Epithelial cell of proximal tubule (primary cell): ENCODE measurements at places on chromosomes 5 and 9.
A peak's percentile ranks its signal among the peaks of the same experiment; 100 is the strongest.

DNA sequence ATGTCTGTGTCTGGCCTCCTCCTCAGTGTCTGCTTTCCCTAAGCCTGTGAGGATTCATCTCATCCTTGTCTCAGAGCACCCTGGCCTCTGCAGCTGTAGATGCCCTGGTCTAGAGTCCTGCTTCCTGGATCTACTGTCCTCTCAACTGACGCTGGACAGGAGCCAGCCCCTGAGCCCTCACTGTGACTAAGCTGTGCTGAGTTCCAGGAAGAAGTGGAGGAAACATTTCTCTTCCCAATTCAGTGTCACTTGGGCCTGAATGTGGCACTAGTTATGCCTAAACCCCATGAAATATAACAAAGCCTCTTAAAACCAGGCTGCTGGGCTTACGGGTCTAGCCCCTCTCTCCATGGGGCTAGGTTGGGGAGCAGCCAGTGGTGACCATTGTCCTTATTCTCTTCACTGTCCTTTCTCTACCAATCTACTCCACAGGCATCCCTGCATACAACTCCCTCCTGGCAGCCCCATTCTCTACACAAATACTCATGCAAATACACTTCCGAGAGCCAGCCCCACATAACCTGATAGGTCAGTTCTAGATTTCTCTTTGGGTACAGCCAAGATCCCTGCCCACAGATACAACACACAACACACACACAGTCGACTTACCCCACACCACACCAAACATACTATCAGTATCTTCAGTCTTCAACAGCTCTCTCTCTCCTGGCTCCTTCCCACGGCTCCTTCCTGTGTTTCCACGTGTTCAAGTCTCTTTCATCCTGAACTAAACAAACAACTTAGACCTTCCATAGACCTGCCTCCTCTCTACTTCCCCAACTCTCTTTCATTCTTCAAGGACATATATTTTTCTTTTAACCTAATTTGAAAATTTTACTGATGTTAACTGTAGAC, 220.8 kb downstream of the SNX18 start:
- no peak for DNase-seq

DNA sequence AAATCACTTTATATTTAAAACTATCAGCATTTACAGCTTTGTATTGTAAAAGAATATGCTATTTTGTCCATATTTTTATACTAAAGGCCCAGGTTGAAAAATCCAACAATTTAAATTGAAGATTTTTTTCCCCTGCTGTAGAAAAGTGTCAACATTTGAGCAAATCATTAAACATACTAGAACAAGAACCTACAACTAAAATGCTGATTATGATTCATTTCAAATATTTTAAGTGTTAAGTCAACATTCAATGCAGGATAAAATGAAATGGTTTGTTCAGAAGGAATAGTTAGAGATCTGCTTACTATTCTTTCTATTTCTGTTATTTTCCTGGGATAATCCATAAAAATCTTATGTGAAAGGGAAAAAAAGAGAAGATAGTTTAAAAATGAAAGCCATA, 866.5 kb upstream of the DMAC1 start:
- DNase-seq = no peak

DNA sequence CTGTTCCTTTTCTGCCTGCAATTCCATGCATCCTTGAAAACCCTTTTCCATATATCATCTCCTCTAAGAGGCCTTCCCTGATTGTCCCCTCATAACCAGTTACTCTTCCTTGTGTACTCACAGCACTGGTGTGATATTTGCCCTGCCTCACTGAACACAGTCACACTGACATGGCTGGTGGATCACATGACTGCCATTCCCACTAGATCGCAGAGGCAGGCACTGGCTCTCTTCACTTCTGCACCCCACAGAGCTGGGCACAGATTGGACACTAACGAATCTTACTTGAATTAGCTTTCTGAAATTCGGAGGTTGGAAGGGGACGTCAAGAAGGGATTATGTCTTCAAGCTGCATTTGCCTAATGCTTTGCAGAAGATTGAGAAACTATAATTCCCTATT, 208.0 kb downstream of the PAPPA start:
- no peak for DNase-seq

DNA sequence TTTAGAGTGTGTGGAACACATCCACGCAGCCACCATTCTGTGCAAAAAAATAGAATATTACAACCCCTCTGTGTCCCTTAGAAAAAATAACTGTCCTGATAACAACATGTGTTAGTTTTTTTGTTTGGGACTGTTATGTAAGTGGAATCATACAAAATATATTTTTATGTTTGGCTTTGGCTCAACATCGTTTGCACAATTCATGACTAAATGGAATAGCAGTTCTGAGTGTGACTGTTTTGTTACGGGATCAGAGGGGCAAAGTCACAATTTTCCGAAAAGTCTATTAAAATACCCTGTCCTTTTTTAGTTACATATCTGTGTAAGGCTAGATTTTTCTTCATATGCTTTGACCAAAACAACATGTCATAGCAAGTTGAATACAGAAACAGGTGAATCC, 12.8 kb downstream of the MTREX start:
- no peak for DNase-seq

DNA sequence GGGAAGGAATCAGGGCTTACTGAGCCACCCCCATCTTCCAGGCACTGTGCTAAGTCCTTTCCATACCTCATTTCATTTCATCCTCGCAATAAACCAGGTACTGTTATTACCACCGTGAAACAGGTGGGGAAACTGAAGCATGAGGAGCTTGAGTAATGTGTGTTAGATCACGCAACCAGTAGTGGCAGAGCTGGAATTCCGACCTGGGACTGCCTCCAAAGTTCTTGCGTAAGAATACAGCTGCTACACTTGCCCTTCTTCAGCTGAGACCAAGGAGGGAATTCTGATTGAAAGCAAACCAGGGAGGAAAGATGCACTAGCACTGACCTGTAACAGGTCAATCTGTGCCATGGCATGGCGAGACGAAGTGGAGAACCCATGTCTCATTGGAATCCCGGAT, 113.4 kb upstream of the MSX2 start:
- DNase-seq = peak; percentile 57

- DNase-seq = no peak
Measured at GRCh38 chr5:105924366-105924765, 1746.4 kb downstream of the EFNA5 start.

GRCh38 chr9:37951671-37952449, 47.9 kb upstream of the SLC25A51 start:
- no peak for DNase-seq

- no peak for DNase-seq
Measured at GRCh38 chr9:85730916-85731630, 10.7 kb downstream of the AGTPBP1 start.

DNA sequence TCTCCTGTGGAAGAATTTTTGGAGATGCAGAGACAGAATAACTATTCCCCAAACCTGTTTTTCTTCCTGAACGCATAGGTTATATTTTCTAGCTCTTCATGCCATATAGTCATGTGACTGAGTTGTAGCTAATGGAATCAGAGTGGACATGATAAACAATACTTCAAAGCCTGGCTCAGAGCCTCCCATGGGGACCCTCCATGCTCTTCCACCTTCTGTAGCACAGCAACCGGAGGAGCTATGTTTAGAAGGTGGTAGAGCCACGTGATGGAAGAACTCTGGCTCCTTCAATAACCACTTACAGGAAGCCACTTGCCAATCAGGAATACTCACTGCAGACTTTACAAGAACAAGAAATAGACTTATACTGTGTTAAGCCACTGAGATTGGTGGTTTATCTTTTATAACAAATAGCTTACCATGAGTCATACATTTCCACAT, 39.2 kb downstream of the NADK2 start:
- DNase-seq = no peak

- DNase-seq = peak; percentile 12
Measured at GRCh38 chr9:121529237-121529987, 29.8 kb upstream of the GGTA1 start.

DNA sequence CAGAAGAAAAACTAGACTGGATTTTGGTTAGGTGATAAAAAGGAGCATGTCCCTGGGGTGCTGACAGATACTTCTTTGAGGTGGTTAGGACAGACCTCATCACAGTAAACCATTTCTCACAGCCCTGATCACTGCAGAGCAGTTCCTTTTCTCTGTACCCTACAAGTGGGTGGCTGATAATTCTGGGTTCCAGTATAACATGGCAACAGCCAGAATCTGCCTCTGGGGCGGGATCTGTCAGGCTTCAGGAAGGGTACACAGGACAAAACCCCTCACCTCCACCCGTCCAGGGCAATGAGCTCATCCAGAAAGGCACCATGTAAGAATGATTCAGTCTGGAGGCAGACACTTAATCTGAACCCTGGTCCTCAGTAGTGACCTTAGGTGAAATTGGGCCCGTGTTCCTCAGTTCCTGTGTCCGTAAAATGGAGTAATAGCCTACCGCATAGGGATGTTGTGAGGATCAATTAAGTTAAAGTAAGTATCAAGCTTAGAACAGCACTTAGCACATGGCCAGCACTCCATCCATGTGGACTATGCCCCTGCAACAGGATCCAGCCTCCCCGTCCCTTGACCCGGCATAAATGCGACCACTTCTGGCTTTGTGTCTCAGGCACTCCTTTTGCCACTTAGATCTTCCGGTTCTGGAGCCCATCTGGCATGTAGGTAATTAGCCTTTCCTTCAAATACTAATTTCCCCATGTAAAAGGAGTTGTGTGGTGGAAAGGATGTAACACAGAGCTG, 129.2 kb downstream of the LHFPL2 start:
- no peak for DNase-seq

- DNase-seq = no peak
Measured at GRCh38 chr9:3415906-3416305, 109.9 kb downstream of the RFX3 start.

DNA sequence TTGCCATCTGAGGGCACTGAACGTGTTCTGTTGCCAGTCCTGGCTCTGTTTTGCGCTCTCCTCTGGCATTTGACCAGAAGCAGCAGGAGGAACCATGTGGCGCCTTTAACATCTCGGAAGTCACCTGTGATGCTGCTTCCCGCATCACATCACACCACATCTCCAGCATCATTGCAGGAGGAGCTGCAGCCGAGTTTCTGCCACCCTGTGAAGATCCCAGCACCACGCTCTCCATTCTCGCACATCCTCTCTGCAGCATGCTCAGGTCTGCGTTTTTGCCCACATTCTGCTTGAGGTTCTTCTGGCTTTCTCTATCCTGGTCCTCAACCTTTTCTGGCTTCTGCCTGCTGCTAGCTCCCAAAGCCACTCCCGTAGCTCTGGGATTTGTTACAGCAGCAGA, 11.0 kb upstream of the IRX4 start:
- no peak for DNase-seq

GRCh38 chr5:147336876-147337275, 102.0 kb downstream of the STK32A start:
- no peak for DNase-seq
